NCI-H2081 (cell line): ENCODE measurements at places on chromosomes 16 and 17.

GRCh38 chr16:4021070-4021779 lies 95.0 kb downstream of the ADCY9 start:
- peak; percentile 99 for DNase-seq

DNA sequence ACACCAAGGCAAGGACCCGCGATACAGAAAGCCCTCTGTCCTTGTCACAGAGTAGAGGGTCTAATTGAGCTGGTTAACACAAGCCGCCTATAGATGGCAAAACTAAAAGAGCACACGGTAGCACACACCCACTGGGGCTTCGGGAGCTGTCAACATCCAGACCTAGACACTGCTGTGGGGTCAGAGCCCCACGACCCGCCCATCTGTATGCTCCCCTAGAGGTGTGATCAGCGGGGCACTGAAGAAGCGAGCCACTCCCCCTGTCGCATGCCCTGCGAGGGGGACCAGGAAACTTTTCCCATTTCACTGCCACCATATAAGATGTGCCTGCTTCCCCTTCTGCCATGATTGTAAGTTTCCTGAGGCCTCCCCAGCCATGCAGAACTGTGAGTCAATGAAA lies 1255.8 kb upstream of the CDH8 start:
- DNase-seq: no peak

- no peak for DNase-seq
Observed at GRCh38 chr16:58462089-58462488, 37.9 kb upstream of the NDRG4 start.

DNA sequence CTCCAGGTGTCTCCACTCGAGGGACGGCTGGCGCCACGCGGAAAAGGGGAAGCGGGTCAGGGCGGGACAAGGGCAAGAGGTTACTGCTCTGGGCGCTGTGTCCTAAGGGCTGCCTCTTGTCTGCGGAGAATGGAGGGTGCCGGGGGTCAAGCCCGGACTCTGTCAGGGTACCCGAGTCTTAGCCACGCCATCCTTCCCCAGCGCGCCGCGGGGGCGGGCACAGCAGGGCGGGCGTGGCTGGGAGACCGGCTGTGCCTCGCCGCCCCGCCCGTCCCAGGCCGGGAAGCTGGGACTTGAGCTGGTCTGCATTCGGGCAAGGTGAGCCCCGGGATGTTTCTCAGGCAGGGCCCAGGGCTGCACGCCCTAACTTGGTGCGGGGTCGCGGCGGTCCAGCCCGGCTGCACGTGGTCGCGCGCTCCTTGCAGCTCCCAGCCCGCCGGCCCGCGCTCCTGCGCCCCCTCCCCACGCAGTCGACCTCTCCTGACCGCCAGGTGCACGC lies 6.2 kb upstream of the ACTG1 start:
- DNase-seq: no peak

GRCh38 chr17:76558198-76559095 lies 18.6 kb downstream of the PRCD start:
- DNase-seq: peak; percentile 22

DNA sequence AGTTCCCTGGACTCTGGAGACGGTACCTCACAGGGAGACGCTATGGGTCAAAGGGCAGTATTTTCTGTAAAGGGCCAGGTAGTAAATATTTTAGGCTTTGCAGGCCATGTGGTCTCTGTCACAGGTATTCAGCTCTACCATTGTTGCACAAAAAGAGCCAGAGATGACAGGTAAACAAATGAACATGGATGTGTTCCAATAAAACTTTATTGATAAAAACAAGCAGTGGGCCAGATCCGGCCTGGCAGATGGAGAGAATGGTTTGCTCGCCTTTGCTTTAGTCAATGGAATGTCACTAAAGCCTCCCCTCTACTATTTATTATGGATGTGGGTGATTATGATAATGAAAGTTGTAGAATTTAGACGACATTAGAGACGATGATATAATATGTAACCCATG lies 8.9 kb upstream of the SLC5A11 start:
- DNase-seq: no peak

DNA sequence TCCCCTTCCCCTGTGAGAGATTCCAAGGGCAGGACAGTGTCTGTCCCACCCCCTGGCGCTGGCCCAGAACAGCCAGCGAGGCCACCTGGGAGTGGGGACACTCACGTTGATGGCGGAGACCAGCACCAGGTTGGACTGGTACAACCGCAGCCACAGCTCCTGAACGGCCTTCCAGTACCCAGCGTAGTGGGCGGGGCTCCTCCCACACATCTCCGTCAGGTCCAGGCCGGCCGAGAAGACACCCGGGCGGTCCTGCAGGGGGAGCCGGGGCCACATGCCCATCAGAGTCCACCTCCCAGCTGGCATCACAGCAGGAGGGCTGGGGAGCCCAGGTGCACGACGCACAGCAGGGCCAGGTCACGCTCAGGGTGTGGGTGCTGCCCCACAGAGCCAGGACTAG lies 7.1 kb downstream of the ECI1 start:
- DNase-seq: no peak

GRCh38 chr16:73126525-73126853 lies 78.6 kb upstream of the ZFHX3 start:
- DNase-seq: no peak

DNA sequence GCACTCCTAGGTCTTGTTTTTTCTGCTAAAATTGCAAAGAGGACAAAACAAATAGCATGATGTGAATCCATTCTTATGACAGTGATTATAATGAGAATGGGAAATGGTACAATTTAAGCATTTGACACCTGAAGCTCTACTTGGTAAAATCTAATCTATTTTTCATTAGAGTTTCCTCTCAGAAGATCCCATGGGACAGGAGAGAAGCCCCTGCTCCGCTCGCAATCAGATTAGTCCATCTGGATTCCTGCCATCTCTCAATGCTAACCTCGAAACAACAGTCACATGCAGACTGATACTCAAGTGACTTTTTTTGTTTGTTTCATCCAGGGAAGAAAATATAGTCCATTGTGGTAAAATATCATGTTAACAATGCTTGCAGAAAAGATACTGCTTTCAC lies 107.4 kb upstream of the TOM1L1 start:
- no peak for DNase-seq

DNA sequence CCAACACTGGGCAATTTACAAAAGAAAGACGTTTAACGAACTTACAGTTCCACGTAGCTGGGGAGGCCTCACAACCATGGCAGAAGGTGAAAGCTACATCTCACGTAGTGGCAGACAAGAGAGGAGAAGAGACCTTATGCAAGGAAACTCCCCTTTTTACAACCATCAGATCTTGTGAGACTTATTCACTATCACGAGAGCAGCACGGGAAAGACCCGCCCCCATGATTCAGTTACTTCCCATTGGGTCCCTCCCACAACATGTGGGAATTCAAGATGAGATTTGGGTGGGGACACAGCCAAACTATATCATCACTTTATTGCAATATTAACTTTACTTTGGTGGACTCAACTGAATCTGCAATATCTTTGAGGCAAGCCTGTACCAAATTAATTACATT lies 11.9 kb upstream of the ENGASE start:
- DNase-seq: no peak

DNA sequence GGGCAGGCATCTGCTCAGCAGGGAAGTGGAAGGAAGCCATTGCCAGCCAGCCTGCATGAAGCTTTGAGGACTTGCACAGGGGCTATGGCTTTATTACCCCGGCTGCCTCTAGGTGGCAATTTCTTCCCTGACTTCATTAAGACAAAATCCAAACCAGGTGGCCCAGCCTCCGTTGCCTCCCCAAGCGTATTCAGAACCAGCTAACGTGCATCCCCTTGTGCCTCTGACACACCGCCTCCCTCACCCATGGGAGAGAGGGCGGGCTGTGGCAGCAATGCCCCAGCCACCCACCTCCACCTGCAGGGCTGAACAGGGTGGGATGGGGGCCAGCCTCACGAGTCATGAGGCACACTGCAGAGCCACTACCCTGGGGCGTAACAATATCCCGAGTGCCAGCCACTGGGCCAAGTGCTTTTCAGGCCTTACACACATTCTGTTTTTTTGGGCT lies 6.8 kb downstream of the KIFC3 start:
- peak; percentile 41 for DNase-seq

GRCh38 chr17:17205368-17206123 lies 587 bp downstream of the PLD6 start:
- DNase-seq: peak; percentile 14

GRCh38 chr17:65656390-65657250 lies 95.2 kb upstream of the AXIN2 start:
- no peak for DNase-seq

GRCh38 chr17:80970044-80970761 lies 21.4 kb upstream of the CHMP6 start:
- peak; percentile 43 for DNase-seq

- no peak for DNase-seq
Observed at GRCh38 chr17:4072487-4073157, 70.2 kb downstream of the ZZEF1 start.

- DNase-seq: peak; percentile 28
Observed at GRCh38 chr17:1055751-1056645, 59.1 kb downstream of the TIMM22 start.

DNA sequence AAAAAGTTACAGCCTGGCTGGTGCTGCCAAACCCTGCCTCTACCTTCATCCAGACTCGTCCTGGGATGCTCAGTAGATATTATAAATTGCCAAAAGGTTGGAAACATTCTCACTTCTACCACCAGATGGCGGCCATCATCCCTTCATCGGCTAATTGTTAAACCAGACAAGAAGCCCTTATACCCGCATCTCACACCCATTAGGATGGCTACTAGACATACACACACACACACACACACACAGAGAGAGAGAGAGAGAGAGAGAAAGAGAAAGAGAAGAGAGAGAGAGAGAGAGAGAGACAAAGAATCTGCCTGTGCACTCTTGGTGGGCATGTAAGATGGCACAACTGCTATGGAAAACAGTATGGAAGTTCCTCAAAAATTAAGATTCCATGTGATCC lies 15.0 kb upstream of the SCIMP start:
- DNase-seq: peak; percentile 47

DNA sequence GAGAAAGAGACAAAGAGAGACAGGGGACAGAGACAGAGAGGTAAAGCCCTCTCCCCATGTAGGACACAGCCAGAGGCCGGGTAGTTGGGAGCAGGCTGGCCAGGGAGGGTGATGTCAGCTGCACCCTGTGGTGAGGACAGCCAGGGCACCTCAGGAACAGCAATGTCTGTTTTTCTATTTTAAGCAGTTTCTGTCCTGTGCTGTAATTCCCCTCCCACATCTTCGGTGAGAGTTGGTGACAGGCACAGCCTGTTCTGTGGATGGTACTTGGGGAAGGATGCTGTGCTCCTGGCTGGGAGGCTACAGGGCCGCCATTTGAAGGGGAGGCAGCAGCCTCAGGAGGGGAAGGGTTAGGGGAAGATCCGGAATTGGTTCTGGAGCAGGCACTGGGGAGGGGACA lies 163.5 kb downstream of the SDK2 start:
- no peak for DNase-seq

- no peak for DNase-seq
Observed at GRCh38 chr17:36911001-36911400, 26.3 kb upstream of the LHX1 start.

- no peak for DNase-seq
Observed at GRCh38 chr16:22250522-22250921, 44.4 kb downstream of the EEF2K start.

DNA sequence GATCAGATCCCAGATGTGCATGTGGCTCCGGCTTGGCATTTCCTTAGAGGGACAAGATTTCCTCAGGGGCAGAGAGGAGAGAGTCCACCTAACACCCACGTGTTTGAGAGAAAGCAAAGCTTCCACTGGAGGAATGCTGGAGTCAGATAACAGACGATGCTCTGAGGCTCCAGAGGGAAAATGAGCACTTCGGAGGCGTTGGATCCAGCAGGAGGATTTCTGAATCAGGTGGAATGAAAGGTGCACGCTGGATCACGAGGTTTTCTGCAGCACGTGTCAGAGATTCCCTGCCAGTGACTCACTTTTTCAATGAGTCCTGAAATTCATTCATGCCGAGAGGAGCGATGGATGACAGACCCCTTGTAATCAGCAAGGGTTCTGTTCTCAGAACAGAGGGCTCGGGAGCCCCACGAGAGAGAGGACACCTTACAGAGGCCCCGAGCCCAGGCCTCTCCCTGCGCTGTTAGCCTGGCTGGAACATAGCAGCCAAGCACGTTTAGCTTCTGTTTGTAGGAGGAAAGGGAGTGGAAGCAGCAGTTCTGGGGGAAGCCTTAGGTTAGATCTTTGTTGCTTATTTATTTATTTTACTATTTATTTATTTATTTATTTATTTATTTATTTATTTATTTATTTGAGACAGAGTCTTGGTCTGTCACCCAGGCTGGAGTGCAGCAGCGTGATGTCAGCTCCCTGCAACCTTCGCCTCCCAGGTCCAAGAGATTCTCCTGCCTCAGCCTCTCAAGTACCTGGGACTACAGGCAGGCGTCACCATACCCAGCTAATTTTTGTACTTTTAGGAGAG lies 49.3 kb upstream of the JPH3 start:
- no peak for DNase-seq

DNA sequence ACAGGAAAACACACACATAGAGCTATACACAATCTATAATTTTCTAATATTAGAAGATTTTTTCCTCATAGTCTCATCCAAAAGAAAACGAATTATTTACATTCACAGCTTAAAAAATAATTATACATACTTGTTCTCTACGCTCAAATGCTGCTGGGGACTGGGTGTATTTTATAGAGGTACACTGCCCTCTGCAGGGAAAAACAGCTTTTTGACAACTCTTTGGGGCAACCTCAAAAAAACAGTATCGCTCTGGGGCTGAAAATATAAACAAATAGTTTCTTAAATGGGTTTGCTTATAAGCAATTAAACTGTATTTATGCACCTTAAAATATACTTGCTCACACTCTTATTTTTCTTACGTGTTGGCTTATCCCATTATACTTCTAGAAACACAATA lies 261.8 kb upstream of the PSMD7 start:
- peak; percentile 34 for DNase-seq

DNA sequence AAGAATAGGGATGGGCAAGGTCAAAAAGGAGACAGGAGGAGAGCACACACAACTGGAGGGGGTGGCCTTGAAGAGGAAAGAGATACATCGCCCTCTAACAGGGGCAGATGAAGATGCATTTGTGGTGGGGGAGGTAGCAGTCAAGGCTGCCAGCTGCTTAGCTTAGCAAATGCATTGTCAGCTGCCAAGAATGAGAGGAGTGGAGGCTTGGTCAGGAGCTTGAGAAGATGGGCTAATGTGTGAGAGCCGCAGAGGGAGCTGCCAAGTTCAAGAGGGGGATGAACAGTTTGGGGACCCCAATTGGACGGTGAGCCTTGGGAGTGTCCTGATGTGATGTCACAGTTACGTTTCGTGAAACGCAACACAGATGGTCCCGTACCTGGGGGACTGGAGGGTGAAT lies 28.9 kb upstream of the GNA13 start:
- DNase-seq: no peak

DNA sequence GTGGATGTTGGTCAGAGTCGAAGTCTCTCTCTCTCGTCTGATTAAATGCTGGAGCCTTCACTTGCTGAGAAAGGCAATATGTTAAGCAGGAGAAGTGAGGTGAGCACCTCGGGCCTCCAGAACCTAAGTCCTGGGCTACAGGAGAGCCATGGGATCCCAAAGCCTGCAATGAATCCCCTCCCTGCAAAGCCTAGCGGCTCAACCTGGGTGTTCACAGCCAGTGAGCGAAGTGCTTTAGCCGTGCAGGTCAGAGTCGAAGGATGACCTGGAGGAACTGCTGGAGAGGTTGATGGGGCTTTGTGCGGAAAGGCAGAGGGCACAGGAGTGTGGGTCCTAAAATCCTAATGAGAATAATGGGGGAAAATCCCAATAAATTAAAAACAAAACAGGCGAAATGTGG lies 267.8 kb downstream of the ENGASE start:
- no peak for DNase-seq

GRCh38 chr17:43671031-43671692 lies 9.4 kb upstream of the MEOX1 start:
- no peak for DNase-seq
